ENCODE measurements at places on chromosomes 6 and 20. TPM values are rescaled to one million over a fixed set of nuclear protein-coding genes. Genes with fewer than 3 reads are reported as not detected.

- H3K4me1 ChIP-seq: no peaks in the 10 kb centered on the region
- H3K4me3 ChIP-seq: no peak overlapping the region
- no peak overlapping the region for H3K27ac ChIP-seq
- no peak for DNase-seq
Measured at GRCh38 chr6:36147294-36147693, 17.0 kb downstream of the MAPK13 start.

- peaks cover 23% of the 10 kb centered on the region for H3K36me3 ChIP-seq
- peaks cover 2% of the 10 kb centered on the region for H3K4me1 ChIP-seq
- H3K27ac ChIP-seq: no peak overlapping the region
- no peak for DNase-seq
- no peak overlapping the region for H3K4me3 ChIP-seq
- H3K27me3 ChIP-seq: no peaks in the 10 kb centered on the region
Measured at GRCh38 chr20:35561671-35562070, 19.8 kb downstream of the ERGIC3 start.

DNA sequence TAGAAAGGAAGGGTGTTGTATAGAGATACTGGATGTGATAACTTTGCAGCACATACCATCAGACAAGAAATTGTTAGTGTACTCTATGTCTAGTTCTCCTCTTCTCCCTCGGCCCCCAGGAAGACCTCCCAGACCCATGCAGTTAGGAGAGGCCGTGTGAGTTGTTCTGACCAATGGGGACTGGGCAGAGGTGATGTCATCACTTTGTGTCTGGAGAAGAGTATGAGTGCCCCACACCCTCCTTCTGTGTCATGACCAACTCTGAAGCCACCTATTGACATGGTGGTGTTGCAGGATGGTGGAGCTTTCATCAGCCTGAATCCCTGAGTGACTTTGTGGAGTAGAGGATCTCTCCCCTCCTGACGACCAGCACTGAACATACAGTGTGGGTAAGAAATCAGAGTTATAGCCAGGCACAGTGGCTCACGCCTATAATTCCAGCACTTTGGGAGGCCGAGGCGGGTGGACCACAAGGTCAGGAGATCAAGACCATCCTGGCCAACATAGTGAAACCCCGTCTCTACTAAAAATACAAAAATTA, 72.2 kb downstream of the IPCEF1 start:
- no peaks in the 10 kb centered on the region for H3K27me3 ChIP-seq
- H3K4me3 ChIP-seq: no peak overlapping the region
- no peak for DNase-seq
- H3K27ac ChIP-seq: no peak overlapping the region
- no peaks in the 10 kb centered on the region for H3K36me3 ChIP-seq

DNA sequence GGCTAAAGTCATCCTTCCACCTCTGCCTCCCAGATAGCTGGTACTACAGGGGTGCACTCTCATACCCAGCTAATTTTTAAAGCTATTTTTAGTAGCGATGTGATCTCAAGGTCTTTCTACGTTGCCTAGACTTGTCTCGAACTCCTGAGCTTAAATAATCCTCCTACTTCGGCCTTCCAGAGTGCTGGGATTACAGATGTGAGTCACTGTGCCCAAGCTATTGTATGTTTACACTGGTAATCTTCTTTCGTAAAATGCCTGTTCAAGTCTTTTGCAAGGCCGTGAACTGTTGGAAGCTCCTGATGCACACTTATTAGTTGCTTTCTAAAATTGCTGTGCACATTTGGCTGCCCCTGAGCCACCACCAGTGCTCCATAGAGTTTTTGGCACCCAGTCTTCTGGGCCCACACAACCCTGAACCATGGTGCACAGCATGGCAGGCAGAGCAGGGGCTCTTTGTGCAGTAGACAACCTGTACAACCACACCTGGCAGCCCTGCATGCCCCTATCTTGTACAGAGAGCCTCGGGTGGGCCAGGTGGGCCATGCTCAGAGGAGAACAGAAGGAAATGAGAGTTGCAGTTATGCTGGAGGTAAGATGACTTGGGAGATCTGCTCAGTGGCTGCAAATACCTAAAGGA, 33.3 kb downstream of the PDRG1 start:
- H3K36me3 ChIP-seq: no peaks in the 10 kb centered on the region
- peaks cover 45% of the 10 kb centered on the region for H3K27me3 ChIP-seq
- H3K27ac ChIP-seq: no peak overlapping the region
- peak; percentile 10 for DNase-seq
- H3K4me3 ChIP-seq: no peak overlapping the region
- no peaks in the 10 kb centered on the region for H3K4me1 ChIP-seq

PM20D2 gene
- 5.0 TPM for polyA plus RNA-seq

DNA sequence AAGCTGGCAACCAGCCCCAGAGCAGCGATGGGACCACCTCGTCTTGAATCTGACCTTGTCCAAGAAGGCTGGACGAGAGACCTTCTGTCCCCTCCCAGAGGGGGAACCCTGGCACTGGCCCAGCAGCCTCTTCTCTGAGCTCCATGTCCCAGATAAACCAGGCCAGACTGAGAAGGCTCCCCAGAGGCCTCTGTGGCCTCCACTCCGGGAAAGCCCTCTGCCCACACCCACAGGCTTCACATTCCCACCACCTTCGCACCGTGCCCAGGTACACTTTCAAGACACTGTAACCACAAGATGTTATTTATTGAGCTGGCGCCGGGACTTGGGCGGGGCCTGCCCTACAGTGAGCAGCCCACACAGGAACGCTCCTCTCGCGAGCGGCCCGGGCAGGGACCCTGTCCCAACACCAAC, 33.2 kb downstream of the ADA start:
- H3K4me1 ChIP-seq: no peaks in the 10 kb centered on the region
- no peaks in the 10 kb centered on the region for H3K27me3 ChIP-seq
- no peak overlapping the region for H3K4me3 ChIP-seq
- H3K27ac ChIP-seq: no peak overlapping the region
- DNase-seq: no peak

GRCh38 chr20:10642856-10643559, 30.8 kb downstream of the JAG1 start:
- no peak for DNase-seq
- peaks cover 6% of the 10 kb centered on the region for H3K4me1 ChIP-seq
- H3K4me3 ChIP-seq: no peak overlapping the region
- no peak overlapping the region for H3K27ac ChIP-seq
- peaks cover 87% of the 10 kb centered on the region for H3K36me3 ChIP-seq
- no peaks in the 10 kb centered on the region for H3K27me3 ChIP-seq

DNA sequence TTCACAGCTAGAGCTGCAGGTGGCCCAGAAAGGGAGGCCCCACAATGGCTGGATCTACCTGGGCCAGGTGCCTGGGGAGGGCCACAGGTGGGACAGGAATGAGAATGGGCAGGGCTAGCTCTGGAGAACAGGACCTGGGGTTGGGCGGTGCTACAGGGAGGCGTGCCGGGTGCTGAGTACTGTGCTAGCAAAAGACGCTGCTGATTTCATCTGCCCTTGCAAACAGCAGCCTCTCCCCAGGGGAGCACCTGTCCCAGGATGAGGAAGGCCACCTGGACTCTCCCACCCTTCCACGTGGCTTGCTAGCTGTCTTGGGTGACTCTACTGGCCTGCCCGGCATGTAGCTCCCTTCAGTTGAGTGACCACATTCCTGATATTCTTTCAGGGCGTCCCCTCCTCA, 6.6 kb upstream of the YTHDF1 start:
- DNase-seq: no peak
- no peaks in the 10 kb centered on the region for H3K36me3 ChIP-seq
- H3K27ac ChIP-seq: no peak overlapping the region
- H3K4me3 ChIP-seq: no peak overlapping the region
- peaks cover 28% of the 10 kb centered on the region for H3K27me3 ChIP-seq
- H3K4me1 ChIP-seq: peaks cover 10% of the 10 kb centered on the region

GRCh38 chr6:62272114-62272513, 13.9 kb downstream of the KHDRBS2 start:
- no peaks in the 10 kb centered on the region for H3K36me3 ChIP-seq
- no peak overlapping the region for H3K4me3 ChIP-seq
- no peaks in the 10 kb centered on the region for H3K27me3 ChIP-seq
- H3K4me1 ChIP-seq: no peaks in the 10 kb centered on the region
- no peak for DNase-seq
- no peak overlapping the region for H3K27ac ChIP-seq

TFAP2D gene
- polyA plus RNA-seq: not detected

- peaks cover 3% of the 10 kb centered on the region for H3K4me1 ChIP-seq
- H3K4me3 ChIP-seq: no peak overlapping the region
- no peaks in the 10 kb centered on the region for H3K27me3 ChIP-seq
Measured at GRCh38 chr6:155417454-155417853, 38.2 kb downstream of the NOX3 start.

DNA sequence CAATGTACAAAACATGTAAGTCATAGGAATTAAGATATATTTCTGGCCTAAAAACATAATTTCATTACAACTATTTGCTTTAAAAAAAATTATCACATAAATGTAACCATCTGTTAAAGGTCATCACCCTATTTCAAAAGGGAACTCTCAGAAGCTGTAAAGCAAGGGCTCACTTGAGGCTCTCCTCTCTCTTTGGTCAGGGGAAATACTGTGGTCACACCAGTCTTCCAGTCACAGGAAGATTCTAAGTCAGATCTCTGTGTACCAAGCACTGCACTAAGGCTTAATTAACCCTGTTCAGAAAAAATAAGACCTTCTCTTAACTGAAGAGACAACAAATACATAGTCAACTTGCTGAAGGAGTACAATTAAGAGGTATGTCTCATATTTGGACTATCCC, 75.6 kb downstream of the MMS22L start:
- no peaks in the 10 kb centered on the region for H3K4me1 ChIP-seq
- no peaks in the 10 kb centered on the region for H3K36me3 ChIP-seq
- no peak overlapping the region for H3K4me3 ChIP-seq
- H3K27me3 ChIP-seq: no peaks in the 10 kb centered on the region
- H3K27ac ChIP-seq: no peak overlapping the region

GRCh38 chr6:159321267-159321666, 152.1 kb downstream of the FNDC1 start:
- no peaks in the 10 kb centered on the region for H3K4me1 ChIP-seq
- no peak for DNase-seq
- H3K27ac ChIP-seq: no peak overlapping the region
- no peaks in the 10 kb centered on the region for H3K36me3 ChIP-seq
- no peak overlapping the region for H3K4me3 ChIP-seq
- no peaks in the 10 kb centered on the region for H3K27me3 ChIP-seq

DNA sequence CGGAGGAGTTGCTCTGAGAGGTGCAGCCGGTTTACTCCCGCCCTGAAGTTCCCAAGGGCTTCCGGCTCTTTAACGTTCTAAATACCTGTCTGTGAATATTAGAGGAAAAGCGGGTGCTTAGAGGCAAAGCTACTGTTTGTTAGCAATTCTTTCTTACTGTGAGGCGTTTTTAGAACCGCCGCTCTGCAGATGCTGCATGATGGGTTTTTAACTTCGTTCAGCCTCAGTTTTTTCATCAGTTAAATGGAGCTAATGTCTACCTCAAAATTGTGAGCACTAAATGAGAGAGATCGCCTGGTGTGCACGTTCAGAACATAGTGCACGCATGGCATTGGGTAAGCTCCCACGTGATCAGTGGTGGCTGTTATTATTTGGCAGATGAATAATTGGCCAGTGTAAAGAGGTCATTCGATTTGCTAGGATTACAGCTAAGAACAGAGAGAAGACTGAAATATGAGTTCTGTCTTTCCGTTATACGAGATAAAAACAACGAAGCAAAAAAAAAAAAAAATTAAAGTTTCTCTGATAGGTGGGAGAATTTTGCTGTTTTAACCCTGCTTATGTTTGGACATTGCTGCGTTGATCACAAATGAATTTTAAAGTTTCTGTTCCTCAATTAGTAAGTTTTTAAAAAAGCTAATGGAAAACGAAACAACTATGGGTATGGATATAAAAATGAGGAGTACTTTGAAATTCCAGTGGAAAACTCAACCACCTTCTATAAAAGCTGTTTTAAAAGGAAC, 660 bp upstream of the TFB1M start:
- H3K4me3 ChIP-seq: peak overlapping the region; percentile 84
- DNase-seq: peak; percentile 79
- H3K4me1 ChIP-seq: peaks cover 4% of the 10 kb centered on the region
- no peaks in the 10 kb centered on the region for H3K27me3 ChIP-seq
- H3K27ac ChIP-seq: peak overlapping the region; percentile 45

GRCh38 chr6:155125906-155126305, 130.8 kb downstream of the TIAM2 start:
- peaks cover 1% of the 10 kb centered on the region for H3K36me3 ChIP-seq
- DNase-seq: peak; percentile 80
- peaks cover 20% of the 10 kb centered on the region for H3K4me1 ChIP-seq
- no peak overlapping the region for H3K4me3 ChIP-seq
- no peak overlapping the region for H3K27ac ChIP-seq
- no peaks in the 10 kb centered on the region for H3K27me3 ChIP-seq

GRCh38 chr20:43576108-43576507, 14.6 kb upstream of the IFT52 start:
- DNase-seq: no peak
- no peak overlapping the region for H3K27ac ChIP-seq
- H3K36me3 ChIP-seq: no peaks in the 10 kb centered on the region
- H3K4me3 ChIP-seq: no peak overlapping the region

RAET1G gene
- 4.2 TPM for polyA plus RNA-seq

- no peaks in the 10 kb centered on the region for H3K4me1 ChIP-seq
- no peaks in the 10 kb centered on the region for H3K36me3 ChIP-seq
- no peak overlapping the region for H3K4me3 ChIP-seq
- H3K27me3 ChIP-seq: no peaks in the 10 kb centered on the region
Measured at GRCh38 chr20:39861381-39861780, 827.7 kb downstream of the MAFB start.

BLTP3A gene
- 3.0 TPM for polyA plus RNA-seq
